Stimulated activated CD4-positive, alpha-beta T cell treated with anti-CD3 and anti-CD28 coated beads, TNF-alpha, amount 100 ng/mL, for 48 hours (primary cell): ENCODE measurements at places on chromosomes 13 and 19.

- no peak for DNase-seq
Observed at GRCh38 chr13:20351281-20352022, 119.3 kb upstream of the GJB6 start.

DNA sequence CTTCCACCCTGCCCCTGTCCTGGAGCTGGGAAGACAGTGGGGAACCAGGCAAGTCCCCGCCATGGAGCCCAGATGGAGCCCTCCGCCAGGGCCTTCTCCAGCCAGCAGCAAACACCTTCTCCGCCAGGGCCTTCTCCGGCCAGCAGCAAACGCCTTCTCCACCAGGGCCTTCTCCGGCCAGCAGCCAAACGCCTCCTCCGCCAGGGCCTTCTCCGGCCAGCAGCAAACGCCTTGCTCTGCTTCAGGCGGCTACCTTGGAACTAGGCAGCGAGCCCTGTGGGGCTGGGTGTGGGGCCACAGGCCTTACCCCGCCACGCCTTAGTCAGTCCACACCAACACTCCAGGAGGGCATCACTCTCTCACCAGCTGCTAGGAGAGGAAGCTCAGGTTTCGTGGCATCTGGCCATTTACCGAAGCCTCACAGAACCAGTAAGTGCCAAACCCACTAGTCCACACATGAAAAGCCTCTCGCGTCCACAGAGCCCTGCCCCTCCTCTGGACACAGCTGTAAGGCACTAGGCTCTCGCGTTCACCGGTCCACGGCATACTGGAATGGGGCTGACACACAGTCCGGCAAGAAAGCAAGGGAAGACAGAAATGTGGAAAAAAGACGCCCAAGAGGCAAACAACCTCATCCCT lies 41.0 kb downstream of the MLLT1 start:
- DNase-seq = no peak

GRCh38 chr19:47152205-47152604 lies 21.6 kb downstream of the SAE1 start:
- no peak for DNase-seq

GRCh38 chr13:80235166-80235966 lies 105.6 kb downstream of the SPRY2 start:
- no peak for DNase-seq

DNA sequence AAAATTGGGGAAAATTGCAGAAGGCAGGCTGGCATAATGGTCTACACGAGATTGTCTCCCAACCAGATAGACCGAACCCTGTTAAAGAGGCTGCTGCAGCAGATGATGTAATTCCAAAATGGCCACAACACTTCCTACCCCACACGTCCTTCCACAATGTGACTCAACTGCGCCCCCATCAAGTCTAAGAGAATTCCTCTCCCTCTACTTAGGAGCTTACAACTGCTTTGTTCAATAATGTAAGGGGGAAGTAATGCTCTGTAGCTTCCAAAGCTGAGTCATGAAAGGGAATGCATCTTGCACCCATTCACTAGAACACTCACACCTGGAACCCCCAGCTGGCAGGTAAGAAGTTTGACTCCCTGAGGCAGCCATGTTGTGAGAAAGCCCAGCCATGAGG lies 117.8 kb upstream of the IRS2 start:
- DNase-seq = no peak

DNA sequence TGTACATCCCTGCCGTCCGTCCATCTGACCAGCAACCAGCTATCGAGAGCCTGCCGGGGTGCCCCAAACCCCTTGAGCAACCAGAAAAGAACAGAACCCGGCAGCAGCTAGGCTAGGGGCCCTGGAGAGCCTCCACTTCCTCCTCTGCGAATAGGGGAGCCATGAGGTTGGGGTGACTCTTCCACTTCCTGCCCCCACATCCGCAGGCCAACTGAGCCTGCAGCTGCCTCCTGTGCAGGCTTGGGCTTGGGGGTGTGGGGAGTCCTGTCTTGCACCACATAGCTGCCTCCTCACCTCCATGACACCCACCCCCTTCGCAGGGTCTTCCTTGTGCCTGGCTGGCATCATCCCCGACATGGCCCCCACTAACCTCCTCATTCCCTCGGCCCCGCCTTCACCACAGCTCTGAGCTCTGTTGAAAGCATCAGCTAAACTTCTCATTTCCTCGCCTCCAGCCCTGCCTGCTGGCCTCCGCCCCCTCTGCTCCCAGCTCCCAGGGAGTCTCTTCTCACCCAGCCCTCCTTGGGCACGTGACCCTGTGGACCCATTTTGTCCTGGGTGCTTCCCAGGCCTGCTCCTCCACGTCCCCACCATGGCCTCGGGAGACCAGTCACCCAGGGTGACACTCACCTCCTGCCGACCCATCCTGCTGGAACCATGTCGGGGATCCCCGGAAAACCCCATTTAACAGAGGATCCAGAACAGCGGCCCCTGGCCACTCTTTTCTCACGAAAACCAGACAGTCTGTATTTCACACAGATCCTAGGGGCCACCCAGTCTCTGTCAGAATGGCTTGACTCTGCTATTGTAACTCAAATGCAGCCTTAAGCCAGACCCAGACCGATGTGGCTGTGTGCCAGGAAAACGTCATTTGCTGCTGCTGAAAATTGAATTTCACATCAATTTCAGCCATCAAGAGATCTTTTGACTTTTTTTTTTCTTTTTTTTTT lies 50.4 kb downstream of the MYO9B start:
- peak; percentile 34 for DNase-seq

DNA sequence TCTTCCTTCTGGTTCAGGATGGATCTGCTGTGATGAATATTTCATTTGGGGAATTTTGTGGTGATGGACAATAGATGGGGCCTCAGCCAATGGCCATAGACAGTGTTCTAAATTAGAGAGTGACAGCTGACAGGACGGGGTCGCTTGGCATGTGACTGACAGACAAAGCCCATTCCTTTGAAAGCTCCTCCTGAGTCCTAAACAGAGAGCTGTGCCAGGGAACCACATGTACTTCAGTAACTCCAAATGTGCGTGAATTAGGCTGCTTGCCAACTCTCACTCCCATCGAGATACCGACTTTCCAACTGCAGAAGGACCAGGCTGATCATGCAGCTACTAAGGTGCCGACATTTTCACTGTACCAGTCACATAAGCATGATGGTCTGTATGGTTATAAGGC lies 187.7 kb downstream of the SHISA2 start:
- DNase-seq = no peak

- no peak for DNase-seq
Observed at GRCh38 chr19:33442706-33443105, 69.2 kb downstream of the CEBPG start.

DNA sequence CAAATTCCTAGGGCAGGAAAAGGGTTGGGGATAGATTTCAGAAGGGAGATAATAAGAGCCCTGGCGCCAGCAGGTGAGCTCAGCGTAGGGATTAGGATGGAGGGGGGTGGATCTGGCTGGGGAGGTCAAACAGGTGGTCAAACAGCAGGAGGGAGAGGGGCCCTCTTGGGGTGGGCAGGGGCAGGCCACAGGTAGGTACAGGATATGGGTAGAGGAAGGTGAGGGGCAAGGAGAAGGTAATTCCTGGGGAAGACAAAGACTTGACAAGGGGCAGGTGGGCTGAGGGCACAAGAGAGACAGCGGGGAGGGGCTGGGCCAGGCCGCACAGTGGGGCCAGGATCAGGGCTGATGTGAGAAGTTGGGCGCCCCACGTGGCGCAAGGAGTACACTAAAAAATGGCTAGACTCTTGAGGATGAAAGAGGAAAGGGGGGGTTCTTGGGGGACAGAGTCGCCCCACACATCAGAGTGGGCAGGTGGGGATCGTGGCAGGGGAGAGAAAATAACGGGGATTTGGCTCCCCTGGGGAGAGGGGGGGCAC lies 713 bp downstream of the KRI1 start:
- DNase-seq = no peak
